Activated CD8-positive, alpha-beta memory T cell treated with anti-CD3 and anti-CD28 coated beads, Interleukin-2, amount 50 U/mL, for 4 hours (primary cell): ENCODE measurements at places on chromosomes 12 and 14.

DNA sequence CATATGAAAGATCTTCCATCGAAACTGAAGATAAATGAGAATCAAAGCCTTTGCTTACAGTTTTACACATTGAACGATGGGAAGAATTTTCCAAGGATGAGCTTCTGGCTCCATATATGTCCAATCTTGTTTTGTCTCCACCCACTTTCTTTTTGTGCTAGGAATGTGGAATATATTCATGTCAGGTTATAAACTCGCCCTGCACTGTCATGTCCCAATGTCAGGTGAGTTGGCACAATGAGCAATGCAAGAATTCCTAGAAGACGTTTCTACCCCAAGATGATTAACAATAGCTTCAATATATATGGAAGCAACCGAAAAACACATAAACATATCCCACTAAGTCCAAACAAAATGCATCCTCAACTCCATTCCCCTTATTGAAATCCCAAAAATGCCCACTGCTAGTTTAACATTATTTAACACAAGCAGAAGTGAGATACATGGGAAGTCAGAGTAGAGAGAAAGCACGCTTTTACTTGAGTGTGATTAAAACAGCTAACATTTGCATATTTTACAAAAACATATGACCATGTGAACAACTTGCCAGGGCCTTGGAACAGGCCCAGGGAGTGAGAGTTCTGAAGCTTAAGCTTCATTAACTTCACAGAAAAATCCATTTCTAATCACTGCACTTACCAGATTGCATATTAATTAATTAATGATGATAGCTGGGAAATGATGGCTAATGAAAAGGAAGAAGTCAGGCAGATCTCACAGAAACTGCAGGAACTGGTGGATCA is 233.9 kb downstream of the GXYLT1 start:
- no peak for DNase-seq

- DNase-seq: no peak
Observed at GRCh38 chr14:92670643-92671366, 77.6 kb downstream of the LGMN start.

DNA sequence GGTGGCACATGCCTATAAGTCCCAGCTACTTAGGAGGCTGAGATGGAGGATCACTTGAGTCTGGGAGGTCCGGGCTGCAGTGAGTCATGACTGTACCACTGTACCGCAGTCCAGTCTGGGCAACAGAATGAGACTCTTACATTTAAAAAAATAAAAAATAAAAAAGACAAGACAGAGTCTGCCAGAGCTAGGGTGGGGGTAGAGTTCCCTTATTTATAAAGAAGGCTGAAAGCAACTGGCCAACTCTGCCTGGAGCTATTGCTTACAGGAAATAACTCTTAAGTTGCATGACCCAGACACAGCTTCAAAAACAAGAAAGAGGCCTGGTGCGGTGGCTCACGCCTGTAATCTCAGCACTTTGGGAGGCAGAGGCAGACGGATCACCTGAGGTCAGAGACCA is 31.5 kb downstream of the NUMB start:
- DNase-seq: no peak

- DNase-seq: no peak
Observed at GRCh38 chr12:110844551-110845338, 2.0 kb upstream of the CCDC63 start.

DNA sequence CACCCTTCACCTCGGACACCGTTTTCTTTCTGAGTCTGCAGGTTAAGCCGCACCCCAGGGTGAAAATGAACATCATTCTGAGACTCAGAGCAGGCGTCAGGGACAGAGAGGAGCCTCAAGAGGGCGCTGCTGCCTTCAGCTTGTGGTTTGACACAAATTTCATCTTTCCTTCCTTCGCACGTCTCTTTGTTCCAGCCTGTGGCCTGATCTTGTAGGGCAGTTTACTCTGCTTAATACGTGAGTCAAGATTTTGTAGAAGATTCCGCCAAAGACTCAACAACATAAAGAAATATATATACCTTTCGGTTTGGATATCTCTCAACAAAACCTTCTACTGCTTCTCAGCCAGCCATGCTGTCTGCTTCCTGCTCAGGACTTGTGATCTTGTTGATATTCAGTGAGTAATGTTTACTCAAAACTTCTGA is 329.3 kb upstream of the OR4E1 start:
- peak; percentile 67 for DNase-seq

- no peak for DNase-seq
Observed at GRCh38 chr12:27960821-27961220, 11.7 kb downstream of the PTHLH start.

- no peak for DNase-seq
Observed at GRCh38 chr14:100083706-100084105, 18.5 kb downstream of the EVL start.

DNA sequence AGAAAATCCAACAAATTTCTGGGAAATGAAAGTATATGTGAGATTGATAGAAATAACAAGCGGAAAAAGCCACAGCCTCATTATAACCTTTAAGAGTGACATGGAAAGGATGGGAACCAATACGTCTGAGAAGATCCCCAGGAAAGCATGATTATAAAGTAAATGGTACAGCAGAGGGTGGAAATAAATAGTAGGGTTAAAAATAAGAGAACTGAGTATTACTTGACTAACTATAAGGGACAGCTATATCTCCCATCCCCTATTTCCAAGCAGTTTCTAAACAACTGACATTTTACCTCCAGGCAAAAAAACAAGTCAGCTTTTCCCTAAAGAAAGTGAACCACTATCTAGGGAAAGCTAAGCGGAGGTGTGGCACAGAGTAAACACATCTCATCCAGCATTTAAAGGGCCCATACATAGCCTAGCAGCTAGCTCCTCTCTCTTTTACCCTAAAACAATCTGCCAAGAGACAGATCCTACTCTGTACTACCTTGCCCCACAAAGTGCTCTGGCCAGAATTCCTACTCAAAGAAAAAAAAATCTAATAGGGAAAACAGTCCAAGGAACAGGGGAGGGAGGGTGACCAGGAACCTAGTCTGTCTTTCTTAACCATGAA is 11.2 kb downstream of the OSBPL8 start:
- DNase-seq: no peak

DNA sequence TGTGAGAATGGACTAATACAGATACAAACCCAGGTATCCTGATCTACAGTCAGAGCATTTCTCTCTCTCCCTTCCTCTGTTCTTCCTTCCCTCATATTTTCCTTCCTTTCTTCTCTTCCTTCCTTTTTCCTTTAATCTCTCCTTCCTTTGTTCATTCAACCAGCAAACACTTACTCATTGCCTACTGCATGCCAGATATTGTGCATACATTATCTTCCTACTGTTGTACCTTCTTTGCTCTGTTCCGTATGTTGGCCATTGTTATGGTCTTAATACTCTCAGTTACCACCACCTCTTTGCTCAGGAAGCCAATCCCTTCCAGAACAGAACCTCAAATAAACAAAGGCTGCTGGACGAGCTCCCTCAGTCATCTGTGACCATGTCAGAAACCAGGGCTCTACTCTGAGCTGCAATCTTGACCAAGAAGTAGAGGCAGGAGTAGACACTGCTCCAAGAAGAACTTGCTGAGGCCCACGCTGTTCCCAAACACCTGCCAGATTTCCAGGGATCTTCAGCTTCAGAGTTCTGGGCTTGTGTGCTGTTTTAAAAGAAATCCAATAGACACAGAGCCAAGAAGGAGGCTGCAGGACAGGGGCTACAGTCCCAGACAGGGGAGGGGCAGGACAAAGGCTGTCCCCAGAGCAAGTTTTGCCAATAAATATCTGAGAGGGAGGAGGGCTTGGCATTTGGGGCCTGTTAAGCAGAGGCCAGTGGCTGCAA is 526.7 kb upstream of the TBX3 start:
- no peak for DNase-seq
